ENCODE measurements at places on chromosomes 7 and 10.

DNA sequence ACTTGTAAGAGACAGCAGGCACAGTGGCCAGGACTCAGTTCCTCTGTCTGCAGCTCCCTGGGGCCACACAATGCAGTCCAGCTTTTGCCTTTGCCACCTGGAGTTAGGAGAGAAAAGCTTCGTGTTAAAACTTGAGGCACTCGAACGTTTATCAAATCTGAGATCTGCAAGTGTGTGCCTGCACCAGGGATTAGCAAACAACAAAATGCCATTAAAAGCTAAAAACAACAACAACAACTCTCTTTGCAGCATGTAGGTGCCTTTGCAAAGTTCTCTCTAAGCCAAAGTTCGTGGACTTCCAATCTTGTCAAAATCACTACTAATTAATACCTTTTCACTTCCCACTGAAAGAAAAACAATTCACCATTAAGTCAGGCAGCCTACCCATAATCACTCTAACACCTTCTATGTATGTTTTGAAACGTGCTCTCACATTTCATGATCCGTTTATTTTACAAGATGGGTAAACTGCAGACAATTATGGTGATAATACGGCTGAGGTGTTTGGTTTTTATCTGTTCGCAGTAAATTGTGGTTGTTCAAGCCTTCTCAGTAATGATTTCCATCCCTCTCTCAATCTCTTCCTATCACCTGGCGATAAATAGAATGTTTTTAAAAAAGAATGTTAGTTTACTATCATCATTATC, 36.2 kb upstream of the SDK1 start:
- no peak for DNase-seq

- peak; percentile 2 for DNase-seq
Measured at GRCh38 chr7:48183370-48183743, 12.1 kb downstream of the ABCA13 start.

- DNase-seq: no peak
Measured at GRCh38 chr7:78014401-78014800, 215.8 kb downstream of the PHTF2 start.

DNA sequence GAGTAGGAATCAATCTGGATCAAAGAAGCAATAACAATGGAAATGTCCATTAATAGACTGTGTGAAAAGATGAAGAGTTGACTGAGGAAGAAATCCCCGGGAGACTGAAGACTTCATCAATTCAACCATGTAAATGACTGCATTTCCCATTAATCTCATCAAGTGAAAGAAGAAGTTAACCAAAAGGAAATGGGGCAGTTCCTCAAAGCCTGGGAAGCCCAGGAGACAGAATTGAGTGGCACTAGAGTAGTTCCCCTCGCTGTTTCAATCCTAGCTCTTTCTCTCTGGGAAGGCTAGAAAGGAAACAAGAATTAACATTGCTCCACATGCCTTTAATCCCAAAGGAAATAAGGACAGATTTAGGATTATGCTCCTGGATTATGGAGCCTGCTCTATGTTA, 4.8 kb upstream of the OR6V1 start:
- DNase-seq: no peak

DNA sequence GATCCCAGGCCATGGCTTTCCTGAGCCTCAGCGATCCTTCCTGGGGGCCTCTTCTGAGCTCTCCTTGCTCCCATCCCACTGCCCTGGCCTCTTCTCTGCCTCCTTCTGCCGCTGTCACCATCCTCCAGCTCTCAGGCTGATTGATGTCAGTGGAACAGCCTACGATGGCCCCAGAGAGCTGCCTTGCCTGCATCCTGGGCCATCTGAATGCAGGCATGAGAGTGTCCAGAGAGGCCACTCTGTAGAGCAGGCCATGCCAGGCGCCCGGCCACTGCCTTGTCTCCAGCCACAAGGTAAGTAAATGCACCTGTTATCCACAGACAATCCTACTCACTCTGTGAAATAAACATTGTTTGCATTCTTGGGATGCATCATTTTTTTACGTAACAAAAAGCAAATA, 171.4 kb upstream of the PPP2R2D start:
- no peak for DNase-seq

- DNase-seq: no peak
Measured at GRCh38 chr10:23448802-23449570, 10.1 kb downstream of the OTUD1 start.

DNA sequence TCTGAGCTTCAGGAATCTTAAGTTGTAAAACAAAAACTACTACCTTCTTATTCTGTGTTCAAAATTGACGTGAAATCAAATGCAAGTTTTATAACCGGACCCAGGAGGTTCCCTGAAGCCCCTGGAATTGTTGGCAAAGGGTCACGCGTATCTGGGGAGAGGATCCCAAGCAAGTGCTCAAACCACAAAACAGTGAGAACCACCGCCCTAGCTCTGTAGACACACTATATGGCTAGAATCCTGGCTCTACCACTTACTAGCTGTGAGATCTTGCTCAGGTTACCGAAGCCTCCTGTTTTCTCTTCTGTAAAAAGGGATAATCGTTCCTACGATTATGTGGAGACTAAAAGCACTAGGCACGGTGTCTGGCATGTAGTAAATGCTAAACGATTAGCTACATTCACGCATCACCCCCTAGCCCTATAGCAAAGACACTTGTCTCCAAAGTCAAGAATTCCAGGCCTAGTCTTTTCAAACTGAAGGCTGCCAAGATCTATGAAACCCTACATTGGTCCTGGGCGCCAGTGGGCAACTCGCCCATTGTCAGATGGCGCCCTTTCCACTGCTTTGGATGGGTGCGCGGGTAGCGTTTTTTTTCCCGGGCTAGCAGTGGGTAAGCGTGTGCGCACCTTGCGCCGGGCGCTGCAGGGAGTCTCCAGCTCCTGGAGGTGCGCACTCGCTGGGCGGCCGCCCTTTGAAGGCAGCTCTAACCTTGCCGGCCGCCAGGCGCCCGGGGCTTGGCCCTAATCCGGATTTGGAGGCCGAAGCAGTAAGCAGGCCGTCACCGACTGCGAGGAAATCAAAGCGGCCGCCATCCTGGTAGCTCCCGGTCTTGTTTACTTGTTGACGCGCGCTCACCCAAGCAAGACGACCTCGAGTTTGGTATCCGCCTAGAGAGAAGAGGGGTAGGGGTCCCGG, 11.6 kb upstream of the NKX2-3 start:
- no peak for DNase-seq

DNA sequence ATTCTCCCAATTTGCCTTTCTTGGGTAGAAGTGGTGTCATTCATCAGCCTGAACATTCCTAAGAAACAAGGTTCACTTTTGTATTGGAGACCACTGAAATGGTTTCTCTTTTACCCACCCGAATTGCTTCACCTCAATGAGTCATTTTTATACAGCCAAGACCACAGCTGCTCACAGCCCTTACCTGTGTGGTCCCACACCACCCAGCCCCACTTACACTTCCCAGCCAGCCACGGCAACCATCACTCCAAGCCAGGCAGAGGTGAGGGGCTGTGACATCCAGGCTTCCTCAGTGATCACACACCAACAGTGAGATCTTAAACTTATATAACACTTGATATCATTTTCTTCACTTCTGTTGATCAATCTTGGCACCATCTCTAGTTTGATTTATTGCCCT, 20.7 kb downstream of the OR13A1 start:
- no peak for DNase-seq

DNA sequence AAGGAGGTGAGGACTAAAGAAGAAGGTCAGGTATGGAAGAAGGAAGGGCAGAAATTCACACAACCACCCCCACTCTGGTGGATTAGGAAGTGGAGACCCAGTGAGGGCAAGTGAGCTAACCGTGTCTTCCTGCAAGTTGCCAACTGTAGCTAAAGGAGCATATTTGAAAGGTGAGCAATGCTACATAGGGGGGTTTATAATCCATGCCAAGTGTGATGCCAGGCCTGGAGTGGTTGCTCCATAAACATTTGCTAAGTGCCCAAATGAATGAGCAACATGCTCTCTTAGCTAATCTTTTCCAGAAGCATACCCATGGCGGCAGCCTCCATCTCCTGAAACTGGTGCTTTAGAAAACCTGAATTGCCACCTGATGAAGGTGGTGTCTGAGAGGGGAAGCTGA, 121.6 kb downstream of the LRRC18 start:
- no peak for DNase-seq

DNA sequence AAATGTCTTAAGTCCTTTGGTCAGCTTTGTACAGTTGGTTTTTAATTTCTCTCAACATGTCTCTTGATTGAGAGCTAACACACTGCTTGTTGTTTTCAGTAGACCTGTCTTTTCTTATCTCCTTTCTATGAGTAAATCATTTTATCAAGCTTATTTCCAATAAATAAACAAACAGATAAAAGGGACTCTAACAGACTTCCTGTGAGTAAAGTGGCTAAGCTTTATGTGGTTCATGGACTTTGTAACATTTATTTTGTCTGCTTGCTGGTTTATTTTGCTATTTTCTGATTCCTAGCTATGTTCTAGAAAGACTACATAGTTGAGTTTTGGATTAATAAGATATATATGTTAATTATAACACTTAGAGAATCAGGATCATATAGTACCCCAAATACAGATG, 27.1 kb downstream of the OR9A2 start:
- no peak for DNase-seq

DNA sequence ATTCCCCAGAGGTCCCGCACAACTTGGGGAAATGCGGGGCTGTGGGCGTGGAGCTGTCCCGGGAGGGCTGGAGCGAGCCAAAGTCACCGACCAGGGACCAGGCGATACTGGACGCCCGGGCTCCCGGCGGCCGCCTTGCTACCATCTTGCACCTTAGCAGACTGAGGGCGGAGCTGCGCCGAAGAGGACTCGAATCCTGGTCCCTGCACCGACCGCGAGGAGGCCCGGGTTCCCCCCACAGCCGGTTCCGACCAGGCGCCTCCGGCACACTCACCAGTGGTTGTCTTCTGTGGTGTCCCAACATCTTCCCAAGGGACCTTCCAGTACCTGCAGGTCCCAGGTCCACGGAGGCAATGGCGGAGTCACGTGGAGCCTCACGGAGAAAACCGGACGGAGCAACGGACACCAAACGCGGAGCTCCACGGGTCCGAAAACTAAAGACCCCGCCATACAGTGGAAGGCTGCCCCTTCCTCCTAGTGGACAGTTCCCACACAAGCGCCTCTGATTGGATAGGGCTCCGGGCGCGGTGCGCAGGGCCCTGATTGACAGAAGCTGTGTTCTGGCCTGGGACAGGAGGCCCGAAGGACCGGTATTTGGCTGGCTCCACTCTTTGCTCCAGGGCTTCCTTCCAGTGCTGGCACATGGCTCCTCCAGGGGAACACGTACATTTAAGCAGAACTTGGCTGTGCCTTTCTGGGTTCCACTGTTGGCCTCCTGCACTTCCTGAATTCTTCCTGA, 124.6 kb upstream of the ZNF479 start:
- no peak for DNase-seq

DNA sequence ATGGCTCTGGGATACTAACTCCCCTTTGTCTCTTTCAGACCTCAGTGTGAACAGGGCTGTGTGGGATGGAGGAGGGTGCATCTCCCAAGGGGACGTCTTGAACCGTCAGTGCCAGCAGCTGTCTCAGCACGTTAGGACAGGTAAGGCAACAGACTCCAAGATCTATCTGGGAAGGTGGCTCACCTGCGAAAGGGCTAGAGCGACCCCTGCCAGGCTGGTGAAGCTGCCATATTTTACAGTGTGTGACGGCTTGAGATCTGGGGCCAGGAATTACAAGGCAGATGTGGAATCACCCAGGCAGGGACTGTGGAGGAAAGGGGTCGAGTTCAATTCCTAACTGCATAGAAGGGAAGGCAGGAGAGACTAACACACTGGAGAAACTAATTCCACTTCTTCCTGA, 11.2 kb downstream of the MUC17 start:
- DNase-seq: no peak

DNA sequence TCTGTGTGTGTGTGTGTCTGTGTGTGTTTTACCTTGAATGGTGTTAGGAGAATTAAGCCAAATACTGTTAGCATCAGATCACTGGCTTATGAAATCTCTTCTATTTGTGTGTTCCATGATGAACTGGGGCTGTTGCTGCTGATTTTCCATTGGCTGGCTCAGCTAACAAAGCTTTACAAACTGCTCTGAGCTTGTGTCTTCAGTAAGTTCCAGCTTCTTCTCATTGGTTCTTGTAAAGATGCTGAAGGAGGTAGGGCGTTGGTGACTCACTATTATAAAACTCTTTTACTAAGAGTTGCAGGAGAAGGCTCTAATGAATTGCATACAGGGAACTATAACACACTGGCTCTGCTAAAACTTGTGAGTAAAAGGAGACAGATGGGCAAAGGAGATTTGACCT, 136.4 kb upstream of the PRKCQ start:
- DNase-seq: no peak

GRCh38 chr10:79438021-79438698, 7.3 kb downstream of the ZCCHC24 start:
- DNase-seq: no peak

DNA sequence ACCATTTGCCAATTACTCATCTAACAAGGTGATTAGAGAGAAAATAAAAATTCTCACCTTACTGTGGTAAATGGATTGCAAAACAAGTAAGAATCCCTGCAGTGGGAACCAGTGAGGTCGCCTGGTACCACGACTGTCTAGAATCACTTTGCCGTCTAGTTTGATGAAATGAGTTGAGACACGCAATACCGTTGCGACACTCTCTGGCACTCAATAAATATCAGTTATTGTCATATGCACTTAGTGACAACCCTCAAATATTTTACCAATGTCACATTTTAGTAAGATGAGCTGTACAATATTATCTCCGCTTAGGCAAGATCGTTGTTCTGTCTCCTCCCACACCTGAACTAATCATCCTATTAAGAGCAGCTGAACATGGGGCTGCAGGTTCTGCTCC, 114.4 kb upstream of the ADARB2 start:
- DNase-seq: no peak

DNA sequence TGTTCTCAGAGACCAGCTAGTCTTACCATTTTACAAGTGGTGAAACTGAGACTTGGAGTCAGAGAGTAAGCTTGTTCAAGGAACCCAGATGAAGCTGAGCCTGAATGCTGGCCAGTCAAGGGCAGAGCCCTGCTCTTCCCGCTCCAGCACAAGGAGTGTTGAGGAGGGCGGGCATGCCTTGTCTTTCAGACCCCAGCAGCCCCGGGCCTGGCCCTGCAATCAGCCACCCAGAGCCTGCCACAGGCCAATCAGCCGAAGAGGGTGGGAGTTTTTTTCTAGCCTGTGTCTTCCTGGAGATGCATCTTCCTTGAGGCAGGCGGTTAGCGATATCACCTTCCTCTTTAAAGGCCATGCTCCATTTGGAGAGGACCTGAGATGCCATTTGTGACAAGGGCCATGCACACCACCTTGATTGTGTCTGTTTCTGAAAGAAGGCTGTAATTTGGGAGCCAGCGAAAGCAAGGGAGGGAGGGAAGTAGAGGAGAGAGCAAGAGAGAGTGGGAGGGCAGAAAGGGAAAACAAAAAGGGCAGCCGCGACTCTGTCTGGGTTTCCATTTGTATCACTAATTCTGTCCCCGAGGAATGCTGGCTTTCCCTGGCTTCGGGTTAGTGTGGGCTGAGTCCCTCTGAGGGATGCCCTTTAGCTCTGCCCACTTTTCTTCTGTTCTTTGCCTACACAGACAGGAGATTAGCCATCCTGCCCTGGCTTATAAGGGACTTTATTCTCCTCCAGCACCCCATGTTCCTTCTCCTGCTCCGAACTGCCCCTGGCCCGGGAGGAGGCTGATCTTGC, 8.0 kb downstream of the CDH23 start:
- no peak for DNase-seq

GRCh38 chr10:32155075-32155516, 98.9 kb upstream of the KIF5B start:
- DNase-seq: no peak

GRCh38 chr10:132010483-132010882, 28.8 kb upstream of the BNIP3 start:
- DNase-seq: no peak

- no peak for DNase-seq
Measured at GRCh38 chr7:66894463-66895080, 26.5 kb upstream of the TMEM248 start.

Data from NCI-H187 treated with DMSO at 0.1 percent for 48 hours (cell line).